ENCODE measurements at places on chromosomes 2 and 18.

DNA sequence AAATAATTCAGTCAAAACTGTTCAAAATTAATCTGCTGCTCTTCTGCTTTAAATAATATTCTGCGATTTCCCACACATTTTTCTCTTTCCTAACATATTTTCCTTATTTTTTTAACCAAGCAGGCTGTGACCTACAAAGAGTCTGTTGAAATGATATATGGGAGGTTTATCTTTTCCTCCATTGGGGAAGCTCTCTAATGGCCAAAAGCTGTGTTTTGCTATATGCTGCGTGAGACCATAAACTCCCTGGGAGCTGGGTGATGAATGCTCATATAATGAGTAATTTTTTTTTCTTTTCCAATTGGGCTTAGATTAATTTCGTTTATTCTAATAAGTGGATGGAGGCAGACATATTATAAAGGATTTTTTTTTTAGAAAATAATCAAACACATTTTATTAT, 72.2 kb upstream of the MAP2 start:
- no peaks in the 10 kb centered on the region for H3K27me3 ChIP-seq
- H3K4me1 ChIP-seq, result no peaks in the 10 kb centered on the region
- no peak for DNase-seq
- no peaks in the 10 kb centered on the region for H3K36me3 ChIP-seq
- no peak overlapping the region for H3K4me3 ChIP-seq

DNA sequence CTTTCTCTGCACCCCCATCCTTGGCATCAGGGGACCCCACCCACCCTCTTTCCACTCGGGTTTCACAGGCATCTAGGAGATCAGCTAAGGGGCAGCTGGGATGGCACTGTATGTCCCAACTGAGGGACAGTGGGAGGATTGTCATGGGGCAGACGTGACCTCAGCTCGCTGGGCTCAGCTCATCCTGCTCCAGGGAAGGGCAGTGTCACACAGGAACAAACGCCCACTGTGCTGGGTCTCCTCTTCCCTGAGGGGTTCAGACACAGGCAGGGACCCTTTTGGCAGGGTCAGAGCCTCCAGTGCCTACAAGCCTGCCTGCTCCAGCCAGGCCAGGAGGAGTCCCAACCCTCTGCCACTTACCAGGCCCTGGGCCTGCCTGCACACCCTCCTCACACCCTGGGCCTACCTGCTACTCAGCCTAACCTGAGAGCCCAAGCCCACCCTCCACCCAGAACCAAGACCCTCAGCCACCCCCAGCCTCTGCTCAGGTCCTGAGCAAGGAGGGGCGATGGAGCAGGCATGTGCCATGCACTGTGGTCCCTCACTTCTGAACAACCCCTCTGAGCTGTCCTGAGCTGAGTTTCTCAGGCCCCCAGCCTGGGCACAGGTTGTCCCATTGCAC, 68.2 kb downstream of the HS1BP3 start:
- H3K4me1 ChIP-seq, result no peaks in the 10 kb centered on the region
- DNase-seq, result no peak
- no peaks in the 10 kb centered on the region for H3K36me3 ChIP-seq
- H3K27ac ChIP-seq, result no peak overlapping the region
- H3K27me3 ChIP-seq, result no peaks in the 10 kb centered on the region
- no peak overlapping the region for H3K4me3 ChIP-seq

DNA sequence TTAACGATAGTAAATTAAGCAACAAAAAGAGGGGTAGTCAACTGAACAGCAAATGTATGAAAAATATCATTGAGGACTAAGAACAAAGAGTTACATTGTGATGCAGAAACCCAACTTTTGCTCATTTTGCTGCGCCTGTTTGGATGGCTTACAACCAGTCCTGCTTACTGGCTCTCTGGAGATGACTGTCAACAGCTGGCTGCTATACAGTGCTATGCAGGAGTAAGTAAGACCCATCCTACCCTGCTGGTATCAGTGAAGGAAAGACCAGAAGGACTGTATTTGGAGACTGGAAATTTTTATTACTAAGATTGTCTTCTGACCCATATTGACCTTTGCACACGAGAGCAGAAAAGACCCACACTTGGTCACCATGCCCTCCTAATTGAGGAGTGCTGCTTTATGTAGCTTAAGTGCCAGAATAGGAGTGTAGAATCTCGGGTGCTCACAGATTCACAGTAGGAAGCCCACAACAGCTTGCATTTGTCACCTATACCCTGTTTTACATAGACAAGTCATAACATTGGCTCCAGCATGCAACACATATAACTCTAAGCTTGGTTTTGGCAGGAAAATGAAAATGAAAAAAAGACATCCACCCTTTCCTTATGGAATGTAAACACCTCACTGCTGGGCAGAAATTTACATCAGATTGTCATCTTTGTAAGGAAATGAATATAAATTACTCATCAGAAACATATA, 1915.0 kb upstream of the CELF4 start:
- no peaks in the 10 kb centered on the region for H3K27me3 ChIP-seq
- no peak for DNase-seq
- H3K27ac ChIP-seq, result no peak overlapping the region
- H3K4me1 ChIP-seq, result no peaks in the 10 kb centered on the region
- no peak overlapping the region for H3K4me3 ChIP-seq

DNA sequence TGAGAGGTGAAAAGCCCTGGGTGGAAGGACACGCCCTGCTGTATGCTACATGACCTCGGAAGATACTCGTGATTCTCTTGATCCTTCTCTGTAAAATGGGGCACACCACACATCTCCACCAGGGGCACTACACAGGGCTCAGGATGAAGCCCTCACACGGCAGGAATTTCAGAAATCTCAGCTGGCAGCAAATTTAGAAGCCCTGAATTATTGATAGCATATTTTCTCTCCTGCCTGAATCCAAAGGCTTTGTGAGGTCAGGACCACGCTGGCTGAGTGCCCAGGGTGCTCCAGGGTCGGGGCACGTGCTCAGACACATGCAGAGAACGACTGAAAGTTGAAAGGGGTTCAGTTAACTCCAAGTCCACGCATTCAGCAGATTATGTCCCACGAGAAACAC, 42.1 kb upstream of the GALR1 start:
- no peak overlapping the region for H3K4me3 ChIP-seq
- no peak overlapping the region for H3K27ac ChIP-seq
- H3K27me3 ChIP-seq, result no peaks in the 10 kb centered on the region
- H3K36me3 ChIP-seq, result no peaks in the 10 kb centered on the region

DNA sequence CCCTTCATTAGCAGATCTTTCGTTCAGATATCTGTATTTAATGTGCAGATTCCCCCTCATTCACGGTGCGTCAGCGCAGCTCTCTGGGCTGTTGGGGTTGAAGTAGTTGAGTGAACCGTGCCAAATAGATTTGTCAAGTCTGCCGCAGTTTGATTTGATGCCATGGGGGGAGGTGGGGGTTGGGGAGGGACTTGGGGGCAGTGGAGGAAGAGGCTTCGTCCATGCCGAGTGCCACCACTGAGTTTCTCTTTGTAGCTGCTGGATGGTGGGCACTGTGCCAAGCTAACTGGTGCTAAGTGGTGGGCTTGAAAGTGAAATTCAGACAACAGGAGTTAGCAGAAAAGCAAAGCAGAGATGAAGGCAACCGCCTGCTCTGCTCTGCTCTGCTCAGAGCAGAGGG, 47.9 kb downstream of the NRP2 start:
- H3K27me3 ChIP-seq, result no peaks in the 10 kb centered on the region
- DNase-seq, result no peak
- H3K36me3 ChIP-seq, result no peaks in the 10 kb centered on the region
- no peak overlapping the region for H3K4me3 ChIP-seq

DNA sequence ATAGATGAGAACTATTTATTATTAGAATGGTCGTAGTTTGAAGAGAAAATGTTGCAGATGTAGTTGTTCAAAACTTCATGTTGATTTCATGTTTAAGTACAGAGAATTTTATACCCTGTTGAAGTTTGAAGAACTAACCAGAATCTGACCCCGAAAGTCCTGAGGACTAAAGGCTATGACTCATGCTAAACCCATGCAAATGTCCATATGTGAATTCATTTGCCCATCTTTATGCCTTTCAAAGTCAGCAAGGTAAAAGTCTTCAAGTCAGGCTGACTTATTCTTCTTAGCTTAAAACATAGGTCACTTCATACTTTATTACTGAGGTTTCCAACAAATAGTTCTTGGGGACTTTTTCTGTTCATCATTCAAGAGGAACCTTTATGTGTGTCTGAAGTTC, 185.5 kb downstream of the CCDC85A start:
- no peak overlapping the region for H3K27ac ChIP-seq
- no peaks in the 10 kb centered on the region for H3K4me1 ChIP-seq
- H3K27me3 ChIP-seq, result no peaks in the 10 kb centered on the region
- no peak for DNase-seq
- no peaks in the 10 kb centered on the region for H3K36me3 ChIP-seq

DNA sequence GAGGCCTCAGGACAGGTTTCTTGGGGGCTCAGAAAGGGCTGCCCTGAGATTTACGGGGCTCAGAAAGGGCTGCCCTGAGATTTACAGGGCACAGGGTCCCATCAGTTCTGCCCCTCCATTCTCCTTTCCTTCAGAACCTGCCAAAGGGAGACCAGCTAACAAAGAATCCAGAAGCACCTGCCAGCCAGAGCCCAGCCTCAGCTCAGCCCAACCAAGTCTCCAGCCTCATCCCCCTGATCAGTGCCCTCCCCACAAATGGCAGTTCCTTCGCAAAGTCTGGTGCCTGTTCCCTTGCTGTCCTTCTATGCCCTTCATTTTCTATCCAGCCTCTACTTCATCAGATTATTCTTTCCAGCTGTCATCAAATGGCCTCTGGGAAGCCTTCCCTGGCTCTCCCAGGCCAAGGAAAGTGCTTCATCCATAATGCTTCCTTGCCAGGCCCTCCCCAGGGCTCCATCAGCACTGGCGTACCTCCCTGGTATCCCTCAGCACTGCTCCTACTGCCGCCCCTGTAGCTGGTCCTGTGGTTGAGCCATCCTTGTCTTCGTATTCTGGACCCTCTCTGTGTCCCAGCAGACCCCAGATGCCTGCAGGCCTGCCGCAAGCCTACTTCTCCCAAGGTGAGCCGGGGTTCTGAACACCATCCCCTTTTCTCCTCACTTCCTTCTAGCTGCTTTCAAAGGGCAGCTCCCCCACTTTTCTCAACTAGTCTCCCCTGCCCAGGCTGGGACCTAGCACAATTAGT, 96.2 kb upstream of the EPAS1 start:
- H3K36me3 ChIP-seq, result no peaks in the 10 kb centered on the region
- no peak overlapping the region for H3K4me3 ChIP-seq
- no peaks in the 10 kb centered on the region for H3K27me3 ChIP-seq
- DNase-seq, result no peak
- H3K27ac ChIP-seq, result no peak overlapping the region

DNA sequence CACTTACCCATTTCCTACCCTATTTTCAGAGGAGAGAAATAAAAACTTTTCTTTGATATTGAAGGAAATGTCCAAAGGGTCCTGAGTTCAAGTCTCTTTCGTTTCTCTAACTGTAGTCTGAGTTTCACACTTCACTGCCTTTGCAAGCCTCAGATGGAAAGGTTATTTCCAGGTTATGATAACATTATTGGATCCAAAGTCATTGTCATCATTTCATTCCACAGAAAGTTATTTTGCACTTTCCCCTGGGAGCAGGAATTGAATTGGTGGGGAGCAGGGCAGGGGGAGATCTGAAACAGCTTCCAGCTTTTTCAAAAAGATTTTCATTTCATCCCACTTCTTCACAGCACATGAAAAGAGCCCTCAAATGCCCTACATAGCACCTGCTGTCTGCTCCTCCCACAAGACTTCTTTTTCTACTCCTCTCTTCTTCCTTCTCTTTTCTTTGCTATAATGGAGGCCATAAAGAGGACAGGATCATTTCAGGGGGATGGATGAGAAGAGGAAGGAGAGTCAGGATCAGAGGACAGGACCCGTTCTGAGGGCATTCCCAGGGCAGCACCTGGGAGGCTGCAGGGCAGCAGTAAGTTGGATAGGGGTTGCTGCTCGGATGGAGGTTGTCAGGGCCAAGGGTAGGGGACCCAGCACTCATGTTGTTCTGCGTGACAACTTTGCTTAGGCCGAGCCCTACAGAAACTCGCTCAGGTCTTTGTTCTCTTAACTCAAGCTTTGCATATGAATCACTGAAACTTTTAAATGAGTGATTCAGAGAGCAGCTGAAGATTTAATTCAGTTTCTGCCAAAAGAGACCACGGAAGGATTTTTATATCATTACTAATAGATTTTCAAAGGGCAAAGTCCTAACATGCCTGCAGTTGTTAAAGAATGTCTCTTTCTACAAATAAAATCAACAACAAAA, 11.4 kb upstream of the GALNT5 start:
- no peak overlapping the region for H3K4me3 ChIP-seq
- DNase-seq, result no peak
- no peak overlapping the region for H3K27ac ChIP-seq
- H3K4me1 ChIP-seq, result no peaks in the 10 kb centered on the region
- no peaks in the 10 kb centered on the region for H3K36me3 ChIP-seq

DNA sequence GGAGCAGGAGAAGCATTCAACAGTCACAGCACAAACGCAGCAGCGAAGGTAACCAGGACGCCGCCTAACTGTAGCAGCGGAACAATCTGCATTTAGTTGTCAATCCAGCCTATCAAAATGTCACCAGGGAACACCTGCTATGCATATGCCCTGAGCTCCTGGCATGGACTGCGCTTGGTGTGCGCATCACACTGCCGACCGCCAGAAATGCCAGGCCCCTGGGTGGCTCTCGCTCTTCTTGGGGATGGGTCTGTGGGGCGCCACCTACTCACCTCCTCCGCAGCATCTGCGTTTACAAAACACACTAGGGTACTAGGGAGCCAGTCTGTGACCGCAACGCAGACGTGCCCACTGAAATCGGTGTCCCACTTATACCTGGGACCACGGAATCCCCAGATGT, 31.7 kb downstream of the ZNF516 start:
- no peak overlapping the region for H3K4me3 ChIP-seq
- peaks cover 19% of the 10 kb centered on the region for H3K4me1 ChIP-seq
- DNase-seq, result no peak
- H3K27ac ChIP-seq, result no peak overlapping the region

DNA sequence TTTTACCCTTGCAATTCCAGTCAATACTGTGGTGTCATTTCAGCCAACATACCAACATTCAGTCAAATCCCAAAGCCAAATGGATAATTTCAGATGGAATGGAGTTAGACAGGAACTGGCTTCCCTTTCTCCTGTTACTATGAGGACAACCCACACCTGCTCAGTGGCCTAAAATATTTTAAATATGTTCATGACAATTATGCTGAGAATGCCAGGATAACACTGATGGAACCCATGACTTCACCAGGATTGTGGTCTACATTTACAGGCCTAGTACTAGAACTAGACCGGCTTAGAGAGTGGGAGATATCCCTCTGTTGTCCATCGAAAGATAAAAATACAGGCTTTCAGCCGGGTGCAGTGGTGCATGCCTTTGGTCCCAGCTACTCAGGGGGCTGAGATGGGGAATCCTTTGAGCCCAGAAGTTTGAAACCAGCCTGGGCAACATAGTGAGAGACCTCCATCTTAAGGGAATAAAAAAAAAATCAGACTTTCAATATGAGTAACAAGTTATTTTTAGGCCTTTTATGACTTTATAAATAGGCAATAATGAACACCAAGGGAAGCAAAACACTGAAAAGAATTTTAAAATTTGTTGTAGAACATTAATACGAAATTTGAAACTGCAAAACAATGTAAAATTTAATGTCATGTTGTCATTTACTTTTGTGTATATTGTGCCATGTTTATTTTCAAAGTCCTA, 14.2 kb downstream of the GPATCH11 start:
- no peaks in the 10 kb centered on the region for H3K27me3 ChIP-seq
- no peak overlapping the region for H3K27ac ChIP-seq
- peaks cover 66% of the 10 kb centered on the region for H3K36me3 ChIP-seq
- H3K4me3 ChIP-seq, result no peak overlapping the region

Data from Karpas-422 (cell line).